ENCODE measurements at places on chromosomes 6 and 20.

GRCh38 chr6:44679438-44680201, 292.1 kb downstream of the CDC5L start:
- DNase-seq = no peak

- DNase-seq = no peak
Observed at GRCh38 chr6:151260205-151260604, 20.4 kb downstream of the AKAP12 start.

DNA sequence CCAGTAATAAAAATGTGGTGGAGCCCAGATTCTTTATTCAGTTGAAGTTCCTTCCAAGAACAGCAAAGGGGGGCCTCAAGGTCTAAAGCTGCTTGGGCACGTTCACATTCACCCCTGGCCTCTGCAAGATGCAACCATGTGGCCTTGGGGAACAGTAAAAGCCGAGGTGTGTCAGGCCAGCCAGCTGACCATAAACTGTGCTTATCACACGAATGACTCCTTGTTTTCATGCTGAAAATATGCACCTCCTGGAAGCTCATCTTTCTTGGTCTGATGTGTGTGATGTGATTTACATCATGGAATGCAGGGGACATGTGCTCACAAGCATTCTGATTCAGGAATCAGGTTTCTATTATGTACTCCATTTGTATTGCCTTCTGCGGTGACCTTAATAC, 211.6 kb upstream of the MARCKS start:
- no peak for DNase-seq

GRCh38 chr6:166851426-166851825, 104.9 kb downstream of the RNASET2 start:
- no peak for DNase-seq

DNA sequence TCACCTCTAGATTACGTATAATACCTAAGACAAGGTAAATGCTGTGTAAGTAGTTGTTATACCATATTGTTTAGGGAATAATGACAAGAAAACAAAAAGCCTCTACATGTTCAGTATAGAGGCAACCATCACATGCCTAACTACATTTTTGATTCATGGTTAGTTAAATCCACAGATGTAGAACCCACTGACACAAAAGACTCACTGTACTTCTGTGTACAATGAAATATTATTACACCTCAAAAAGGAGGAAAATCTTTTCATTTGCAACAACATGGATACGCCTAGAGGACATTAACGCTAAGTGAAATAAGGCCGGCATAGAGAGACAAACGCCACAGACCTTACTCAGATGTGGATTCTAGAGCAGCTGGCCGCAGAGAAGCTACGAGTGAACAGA, 50.5 kb downstream of the NINL start:
- DNase-seq = no peak

- no peak for DNase-seq
Observed at GRCh38 chr20:62116558-62117361, 5.5 kb upstream of the LSM14B start.

DNA sequence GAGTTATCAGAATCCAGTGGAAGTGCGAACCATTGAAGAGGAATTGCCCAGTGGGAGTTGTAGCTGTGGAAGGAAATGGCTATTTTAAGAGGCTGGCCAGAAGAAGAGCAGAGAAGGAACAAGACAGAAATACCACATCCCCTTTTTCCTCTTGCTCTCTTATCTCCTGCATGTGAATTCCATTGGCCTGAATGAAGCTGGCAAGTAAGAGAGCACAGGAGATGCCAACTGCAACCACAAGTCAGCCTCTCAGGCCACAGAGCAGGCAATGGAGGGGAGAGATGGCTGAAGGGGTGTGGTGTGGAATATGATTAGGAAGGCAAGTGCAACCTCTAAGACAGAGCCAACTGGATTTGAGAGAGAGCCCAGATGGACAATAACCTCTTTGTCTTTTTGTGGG, 362.7 kb upstream of the IMPG1 start:
- DNase-seq = no peak

DNA sequence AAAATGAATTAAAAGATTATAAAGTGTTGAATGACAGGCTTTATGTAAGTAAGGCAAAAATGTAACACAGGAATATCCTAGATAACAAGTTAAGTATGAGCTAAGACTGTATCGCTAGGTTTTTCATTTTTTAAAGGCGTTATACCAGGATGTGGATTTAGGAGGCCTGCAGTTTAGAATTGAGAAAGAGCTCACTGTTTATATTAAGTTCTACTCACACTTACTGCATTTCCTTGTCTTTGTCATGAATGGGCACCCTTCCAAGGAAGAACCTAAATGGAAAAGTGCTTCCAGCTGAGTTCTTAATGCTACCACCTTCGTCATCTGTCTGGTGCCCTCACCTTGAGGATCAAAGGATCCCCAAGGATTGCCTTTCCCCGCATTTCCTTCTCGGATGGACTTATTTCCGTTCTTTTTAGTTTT, 148.7 kb downstream of the SOX4 start:
- DNase-seq = no peak

GRCh38 chr6:79874531-79875134, 72.7 kb downstream of the ELOVL4 start:
- no peak for DNase-seq

DNA sequence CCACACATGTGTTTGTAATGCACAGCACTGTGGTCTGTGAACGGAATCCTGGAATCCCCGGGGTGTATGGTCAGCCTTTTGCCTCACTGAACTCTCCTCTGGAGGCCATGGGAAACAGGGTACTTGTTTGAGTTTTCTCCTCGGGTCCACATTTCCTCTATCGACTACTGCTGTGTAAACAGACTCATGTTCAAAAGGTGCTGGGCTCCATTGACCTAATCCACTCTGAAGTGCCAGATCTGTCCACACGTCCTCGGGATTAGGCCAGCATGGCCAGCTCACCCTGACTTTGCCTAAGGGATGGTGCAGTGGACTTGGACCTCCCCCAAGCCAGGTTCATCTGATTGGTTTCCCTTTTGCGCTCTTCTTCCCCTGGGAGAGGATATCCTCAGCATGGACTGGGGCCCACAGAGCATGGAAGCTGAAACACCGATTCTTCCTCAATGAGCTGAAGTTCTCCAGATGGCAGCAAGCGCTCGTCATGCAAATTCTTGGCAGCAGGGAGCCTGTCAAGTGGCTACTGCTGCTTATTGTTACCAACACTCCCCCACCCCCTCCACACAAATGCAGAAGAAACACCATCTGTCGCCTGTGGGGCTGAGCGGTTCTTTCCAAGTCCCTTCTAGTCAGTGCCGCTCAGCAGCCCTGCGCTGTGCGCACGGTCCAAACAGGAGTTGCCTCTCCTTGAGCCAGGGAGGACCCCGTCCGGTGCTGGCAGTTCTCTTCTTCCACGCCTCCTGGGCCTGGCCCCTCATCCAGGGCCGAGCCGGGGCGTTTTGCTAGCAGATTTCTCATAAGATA, 292.6 kb upstream of the MARCKS start:
- DNase-seq = peak; percentile 42

DNA sequence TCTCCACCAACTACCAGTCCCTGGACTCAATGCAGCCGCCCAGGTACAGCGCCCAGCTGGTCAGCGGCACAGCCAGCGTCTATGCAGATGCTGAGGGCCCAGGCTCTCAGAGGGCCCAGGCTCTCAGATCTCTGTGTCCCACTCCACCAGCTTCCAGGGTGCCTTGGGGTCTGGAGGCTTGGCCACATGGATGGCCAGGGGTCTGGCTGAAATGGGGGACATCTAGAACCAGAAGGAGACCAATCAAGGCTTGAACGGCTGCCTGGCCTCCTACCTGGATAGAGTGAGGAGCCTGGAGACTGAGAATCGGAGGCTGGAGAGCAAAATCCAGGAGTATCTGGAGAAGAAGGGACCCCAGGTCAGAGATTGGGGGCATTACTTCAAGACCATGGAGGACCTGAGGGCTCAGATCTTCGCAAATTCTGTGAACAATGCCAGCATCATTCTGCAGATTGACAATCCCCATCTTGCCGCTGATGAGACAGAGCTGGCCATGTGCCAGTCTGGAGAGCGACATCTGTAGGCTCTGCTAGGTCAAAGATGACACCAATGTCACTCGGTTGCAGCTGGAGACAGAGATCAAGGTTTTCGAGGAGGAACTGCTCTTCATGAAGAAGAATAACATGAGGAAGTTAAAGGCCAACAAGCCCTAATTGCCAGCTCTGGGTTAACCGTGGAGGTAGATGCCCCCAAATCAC, 44.1 kb upstream of the GRM4 start:
- peak; percentile 23 for DNase-seq

GRCh38 chr6:168852376-168852884, 401.2 kb downstream of the THBS2 start:
- DNase-seq = no peak

GRCh38 chr6:137043710-137044365, 927 bp downstream of the IL20RA start:
- peak; percentile 52 for DNase-seq

DNA sequence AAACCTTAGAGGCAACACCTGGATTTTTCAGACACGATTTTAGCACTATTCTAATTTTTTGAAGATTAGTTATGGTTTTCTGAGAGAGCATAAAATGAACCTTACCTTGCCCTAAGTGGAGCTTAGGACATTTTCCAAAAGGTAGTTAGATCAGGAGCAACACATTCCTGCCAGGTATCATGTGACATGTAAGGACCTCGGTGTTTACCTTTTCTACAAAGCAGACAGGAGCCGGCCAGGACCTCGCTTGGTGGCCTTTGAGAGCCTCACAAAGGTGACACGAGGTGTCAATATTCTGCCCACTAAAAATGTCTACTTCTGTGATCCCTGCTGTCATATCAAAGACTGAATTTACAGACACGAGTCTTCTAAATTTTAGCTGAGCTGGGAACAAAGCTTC, 174.9 kb downstream of the SMOC2 start:
- DNase-seq = no peak

GRCh38 chr6:106773522-106773921, 144.1 kb downstream of the QRSL1 start:
- no peak for DNase-seq

DNA sequence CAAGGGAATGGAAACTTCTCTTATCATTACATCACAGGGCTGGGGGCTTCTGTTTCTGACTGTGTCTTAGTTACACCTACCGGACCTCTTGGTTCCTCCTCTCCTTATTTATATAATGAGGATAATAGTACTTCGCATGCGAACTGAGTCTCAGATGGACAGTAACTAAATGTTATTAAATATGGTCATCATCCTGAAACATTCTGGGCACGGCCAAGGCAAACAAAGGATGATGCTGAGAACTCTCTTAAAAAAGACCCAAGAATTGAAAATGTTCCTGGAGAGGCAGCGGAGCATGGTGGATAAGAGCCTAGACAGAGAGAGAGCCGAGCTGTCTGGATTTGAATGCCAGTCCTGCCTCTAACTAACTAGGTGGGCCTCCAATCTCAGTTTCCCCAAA, 119.8 kb upstream of the SASH1 start:
- DNase-seq = no peak
